ENCODE measurements at places on chromosomes 2 and 18. TPM values are rescaled to one million over a fixed set of nuclear protein-coding genes. Genes with fewer than 3 reads are reported as not detected.

Gene HOXD8
- not detected for total RNA-seq

Gene IL18RAP
- not detected for total RNA-seq

Gene KCNIP3
- 1.5 TPM for total RNA-seq

Gene UGT1A5
- not detected for total RNA-seq

Gene PLEK
- total RNA-seq: not detected

Gene MROH2A
- total RNA-seq: not detected

Gene MDH1B
- total RNA-seq: 1.3 TPM

Gene KCNG2
- 0.15 TPM for total RNA-seq

Gene DSEL
- total RNA-seq: 5.3 TPM

Gene HK2
- 51.3 TPM for total RNA-seq

Gene IL36A
- total RNA-seq: not detected

Gene PLGLB1
- 1.2 TPM for total RNA-seq

Gene ARL6IP6
- 27.3 TPM for total RNA-seq

Gene CD207
- not detected for total RNA-seq

Gene SERPINB3
- 1.7 TPM for total RNA-seq

Gene ECEL1
- total RNA-seq: 8.2 TPM

Gene ANO7
- total RNA-seq: 5.2 TPM

Gene CLEC4F
- not detected for total RNA-seq

Gene PRKAG3
- not detected for total RNA-seq

Gene GCG
- total RNA-seq: not detected

Gene NEU2
- total RNA-seq: not detected

Gene RGPD5
- total RNA-seq: 48.3 TPM

Gene EHBP1
- total RNA-seq: 35.6 TPM

Gene TUBA4B
- not detected for total RNA-seq

Gene LIMS3
- 0.46 TPM for total RNA-seq

Gene ACMSD
- not detected for total RNA-seq

Gene EPB41L3
- 14.3 TPM for total RNA-seq

Gene MFSD2B
- 0.42 TPM for total RNA-seq

Gene OXER1
- 1.6 TPM for total RNA-seq

Gene NT5C1B
- total RNA-seq: not detected

Gene HOXD1
- total RNA-seq: not detected

Gene TMEM163
- total RNA-seq: 0.66 TPM

Gene CD28
- not detected for total RNA-seq

Gene ICOS
- not detected for total RNA-seq

Gene AQP12B
- not detected for total RNA-seq

Data from H9 (cell line).